ENCODE measurements at places on chromosomes 1 and 21. TPM values are rescaled to one million over a fixed set of nuclear protein-coding genes. Genes with fewer than 3 reads are reported as not detected.

DNA sequence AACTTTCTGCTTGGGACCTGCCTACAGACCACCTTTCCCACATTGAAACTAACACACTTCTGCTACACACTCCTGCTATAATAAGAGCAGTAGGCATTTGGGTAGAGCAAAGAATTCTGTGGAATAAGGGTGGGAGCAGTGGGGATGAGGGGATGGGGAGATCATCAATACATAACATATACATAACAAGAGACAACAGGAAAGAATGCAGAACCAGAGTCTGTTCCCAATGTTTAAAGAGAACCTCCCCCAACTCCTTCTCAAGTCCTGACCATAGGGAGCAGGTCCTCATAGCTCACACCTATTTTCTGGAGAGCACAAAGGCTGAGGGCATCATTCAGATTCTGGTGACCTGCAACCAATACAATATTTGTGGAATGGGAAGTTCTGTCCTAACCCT lies 121.6 kb upstream of the BARHL2 start:
- no peak for DNase-seq

- peak; percentile 79 for DNase-seq
Observed at GRCh38 chr1:247331172-247331524, 519 bp downstream of the ZNF496 start.

DNA sequence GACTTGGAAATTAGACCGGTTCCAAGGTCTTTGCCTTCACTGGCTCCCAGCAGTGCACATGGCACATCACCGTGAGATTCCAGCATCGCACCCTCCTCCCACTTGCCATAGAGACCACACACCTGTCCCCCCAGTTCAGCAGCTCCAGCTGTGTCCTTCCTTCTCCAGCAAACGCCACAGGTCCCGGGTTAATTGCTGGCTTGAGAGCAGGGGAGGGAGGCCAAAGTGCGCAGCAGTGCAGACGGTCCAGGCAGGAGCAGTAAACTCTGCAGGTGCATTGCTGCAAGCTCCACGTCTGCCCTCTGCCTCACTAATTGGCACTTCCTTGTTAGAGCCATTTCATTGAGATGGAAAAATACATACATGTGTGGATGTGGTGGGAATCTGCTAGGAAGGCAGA lies 65.3 kb downstream of the KLHDC7A start:
- DNase-seq, result no peak

GRCh38 chr1:154404984-154405746 lies at the start of gene IL6R:
IL6R (plus strand) TSS chr1:154405343; CDS start chr1:154405630, 287 bp downstream.
- peak; percentile 91 for DNase-seq

GRCh38 chr1:217539510-217539909 lies 91.4 kb downstream of the GPATCH2 start:
- no peak for DNase-seq

DNA sequence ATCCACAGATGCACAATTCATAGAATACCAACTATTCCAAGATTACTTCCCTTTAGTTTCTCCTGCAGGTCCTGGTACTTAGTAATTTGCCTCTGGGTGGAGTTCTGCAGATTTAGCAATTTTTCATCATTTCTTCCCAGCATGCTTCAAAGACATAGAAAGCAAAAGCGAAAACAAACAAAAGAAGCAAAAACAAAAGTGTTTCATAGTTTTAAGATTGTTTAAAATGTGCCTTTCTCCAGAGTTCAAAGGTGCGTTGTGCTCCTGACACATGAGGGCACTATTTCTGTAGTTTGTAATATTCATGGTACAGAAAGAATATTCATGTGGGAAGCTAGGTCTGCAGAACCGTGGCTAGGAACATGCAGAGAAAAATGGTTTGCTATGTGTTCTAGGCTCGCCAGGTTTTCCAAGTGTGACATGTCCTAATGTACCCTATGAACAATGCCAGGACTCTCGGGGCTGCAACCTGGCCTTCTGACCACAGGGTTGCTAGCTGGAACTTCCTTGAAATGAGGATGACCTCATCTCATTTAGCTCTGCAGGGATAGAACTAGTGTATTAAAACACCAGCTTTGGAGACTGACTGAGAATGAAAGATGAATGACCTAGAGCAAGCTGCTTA lies 30.0 kb upstream of the RCSD1 start:
- DNase-seq, result no peak

OVAAL gene
- total RNA-seq, result not detected

JAM2 gene
- 3.6 TPM for total RNA-seq
